ENCODE measurements at places on chromosomes 13 and 19.

DNA sequence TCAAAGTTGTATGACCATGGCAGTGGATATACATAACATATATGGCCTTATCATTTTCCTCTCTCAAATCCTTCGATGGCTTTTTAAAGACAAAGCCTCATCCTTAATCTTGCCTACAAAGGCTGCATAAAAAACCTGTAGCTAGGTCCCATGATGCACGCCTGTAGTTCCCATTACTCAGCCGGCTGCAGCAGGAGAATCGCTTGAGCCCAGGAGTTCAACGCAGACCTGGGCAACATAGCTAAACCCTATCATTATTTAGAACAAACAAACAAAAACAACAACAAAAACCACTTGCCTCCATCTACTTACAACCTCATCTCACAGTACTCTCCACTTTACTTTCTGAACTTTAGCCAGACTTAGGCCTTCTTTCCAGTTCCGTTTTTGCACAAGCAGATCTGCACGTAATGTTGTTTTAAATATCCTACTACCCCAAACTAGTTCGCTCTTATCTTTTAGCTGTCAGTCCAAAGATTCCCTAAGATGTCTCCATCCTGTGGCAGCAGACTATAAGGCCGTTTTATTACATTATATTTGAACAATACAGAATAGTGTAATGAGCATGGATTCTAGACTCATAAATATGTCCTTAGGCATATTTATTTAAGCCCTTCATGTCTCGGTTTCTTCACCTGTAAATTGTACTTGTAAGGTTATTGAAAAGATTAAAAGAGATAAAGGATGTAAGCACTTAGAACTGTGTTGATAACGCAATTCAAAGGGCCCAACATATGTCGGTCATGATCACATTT, 969 bp upstream of the POMP start:
- no peak for DNase-seq

DNA sequence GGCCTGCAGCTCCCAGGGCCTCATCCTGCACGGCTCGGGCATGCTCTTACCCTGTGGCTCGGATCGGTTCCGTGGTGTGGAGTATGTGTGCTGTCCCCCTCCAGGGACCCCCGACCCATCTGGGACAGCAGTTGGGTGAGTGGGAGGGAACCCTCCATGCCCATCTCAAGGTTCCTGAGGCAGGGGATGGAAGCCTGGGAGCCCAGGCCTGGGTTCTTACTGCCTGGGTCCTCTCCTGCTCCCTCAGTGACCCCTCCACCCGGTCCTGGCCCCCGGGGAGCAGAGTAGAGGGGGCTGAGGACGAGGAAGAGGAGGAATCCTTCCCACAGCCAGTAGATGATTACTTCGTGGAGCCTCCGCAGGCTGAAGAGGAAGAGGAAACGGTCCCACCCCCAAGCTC, 3.2 kb downstream of the APLP1 start:
- no peak for DNase-seq

GRCh38 chr13:109646423-109646822, 140.0 kb downstream of the IRS2 start:
- DNase-seq, result no peak

DNA sequence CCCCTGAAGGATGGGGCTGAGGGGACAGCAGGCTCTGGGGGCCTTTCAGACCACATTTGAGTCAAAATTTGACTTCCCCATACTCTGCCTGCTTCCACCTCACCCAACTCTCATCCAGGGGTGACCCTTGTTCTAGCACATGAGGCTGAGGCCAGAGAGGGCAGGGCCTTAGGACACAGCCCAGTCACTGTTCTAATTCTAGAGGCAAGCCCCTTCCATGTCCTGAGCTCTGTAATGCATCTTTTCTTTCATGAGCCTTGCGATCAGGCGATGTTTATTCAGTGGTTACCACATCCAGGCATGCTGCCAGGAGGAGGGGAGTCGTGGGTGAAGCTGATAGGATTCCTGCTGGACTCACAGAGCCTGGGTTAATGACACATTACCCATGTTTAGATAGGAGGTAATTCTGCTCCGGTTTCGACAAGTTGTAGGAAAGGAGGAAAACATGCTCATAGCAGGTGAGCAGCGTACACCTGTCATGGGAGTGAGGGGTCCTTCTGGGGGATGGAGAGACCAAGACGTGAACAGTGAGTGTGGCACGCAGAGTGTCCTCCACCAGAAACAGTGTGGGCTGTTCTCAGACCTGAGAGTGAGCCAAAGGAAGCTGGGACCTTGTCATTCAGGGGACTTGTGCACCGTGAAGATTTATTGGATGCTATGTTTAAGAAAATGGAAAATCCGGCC, 9.3 kb downstream of the RPS9 start:
- peak; percentile 89 for DNase-seq

GRCh38 chr19:19672816-19673215, 4.2 kb downstream of the ZNF101 start:
- DNase-seq, result no peak

GRCh38 chr19:50952910-50953309, at the start of gene KLK5:
Gene KLK5 (minus strand): TSS chr19:50953038. CDS start chr19:50952657, 381 bp downstream.
- DNase-seq, result no peak

DNA sequence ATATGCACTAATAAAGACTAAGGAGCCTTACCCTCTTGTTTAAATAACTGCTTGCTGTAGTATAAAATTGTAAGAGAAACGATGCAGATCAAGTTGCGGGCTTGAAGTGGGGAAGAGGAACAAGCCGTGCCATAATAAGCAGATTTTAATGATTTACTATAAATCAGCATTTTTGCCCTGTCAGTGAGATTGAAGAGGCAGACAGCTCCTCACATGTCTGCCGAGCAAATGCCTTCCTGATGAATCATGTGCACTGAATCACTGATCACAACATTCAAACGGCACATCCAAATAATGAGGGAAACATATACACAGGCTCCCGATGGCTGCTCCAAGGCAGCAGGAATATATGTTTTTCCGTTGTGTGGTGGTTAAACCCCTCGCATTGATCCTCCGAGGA, 282.9 kb downstream of the TSHZ3 start:
- no peak for DNase-seq

DNA sequence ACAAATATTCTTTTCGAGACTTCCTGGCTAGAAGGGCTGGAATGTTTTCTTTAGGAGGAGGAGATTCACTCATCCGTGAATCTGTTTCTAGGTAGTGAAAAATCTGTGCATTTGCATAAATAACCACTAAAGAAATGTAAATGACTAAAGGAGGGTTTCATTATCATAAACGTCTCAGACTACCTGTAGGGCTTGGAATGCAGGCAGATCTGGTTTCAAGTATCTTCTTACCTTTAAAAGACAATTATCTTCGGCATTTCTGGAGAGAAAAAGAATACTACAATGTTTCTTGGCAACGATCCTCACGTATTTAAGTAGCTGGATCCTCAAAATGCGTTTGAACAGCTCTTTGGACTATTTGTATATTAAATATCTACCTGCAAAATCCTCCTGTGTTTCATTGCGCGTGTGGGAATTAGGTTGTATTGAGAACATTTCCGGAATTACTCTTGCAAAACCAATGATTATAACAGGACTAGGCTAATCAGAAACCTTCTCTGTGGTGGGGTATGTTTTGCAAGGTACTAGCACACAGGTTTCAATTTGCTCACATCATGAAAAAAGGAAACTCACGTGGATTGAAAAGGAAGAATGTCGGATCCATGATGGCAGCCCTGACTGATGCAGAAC, 291.1 kb upstream of the ARGLU1 start:
- no peak for DNase-seq

DNA sequence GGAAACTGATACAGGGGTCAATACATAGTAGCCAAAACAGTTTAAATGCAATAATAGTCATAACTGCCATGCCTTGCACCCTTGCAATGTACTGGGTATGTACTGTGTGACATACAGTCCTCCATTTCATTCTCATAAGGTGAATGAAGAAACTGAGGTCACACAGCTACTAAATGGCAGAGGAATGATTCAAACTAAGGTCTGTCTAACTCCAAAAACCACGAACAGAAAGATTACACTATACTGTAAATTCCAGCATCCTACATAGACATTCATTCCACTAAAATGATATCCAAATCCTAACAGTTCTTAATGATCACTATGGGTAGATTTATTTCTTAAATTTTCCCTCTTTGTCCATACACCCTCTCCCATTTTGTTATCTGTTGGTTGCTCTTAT, 238.1 kb upstream of the SERP2 start:
- no peak for DNase-seq

DNA sequence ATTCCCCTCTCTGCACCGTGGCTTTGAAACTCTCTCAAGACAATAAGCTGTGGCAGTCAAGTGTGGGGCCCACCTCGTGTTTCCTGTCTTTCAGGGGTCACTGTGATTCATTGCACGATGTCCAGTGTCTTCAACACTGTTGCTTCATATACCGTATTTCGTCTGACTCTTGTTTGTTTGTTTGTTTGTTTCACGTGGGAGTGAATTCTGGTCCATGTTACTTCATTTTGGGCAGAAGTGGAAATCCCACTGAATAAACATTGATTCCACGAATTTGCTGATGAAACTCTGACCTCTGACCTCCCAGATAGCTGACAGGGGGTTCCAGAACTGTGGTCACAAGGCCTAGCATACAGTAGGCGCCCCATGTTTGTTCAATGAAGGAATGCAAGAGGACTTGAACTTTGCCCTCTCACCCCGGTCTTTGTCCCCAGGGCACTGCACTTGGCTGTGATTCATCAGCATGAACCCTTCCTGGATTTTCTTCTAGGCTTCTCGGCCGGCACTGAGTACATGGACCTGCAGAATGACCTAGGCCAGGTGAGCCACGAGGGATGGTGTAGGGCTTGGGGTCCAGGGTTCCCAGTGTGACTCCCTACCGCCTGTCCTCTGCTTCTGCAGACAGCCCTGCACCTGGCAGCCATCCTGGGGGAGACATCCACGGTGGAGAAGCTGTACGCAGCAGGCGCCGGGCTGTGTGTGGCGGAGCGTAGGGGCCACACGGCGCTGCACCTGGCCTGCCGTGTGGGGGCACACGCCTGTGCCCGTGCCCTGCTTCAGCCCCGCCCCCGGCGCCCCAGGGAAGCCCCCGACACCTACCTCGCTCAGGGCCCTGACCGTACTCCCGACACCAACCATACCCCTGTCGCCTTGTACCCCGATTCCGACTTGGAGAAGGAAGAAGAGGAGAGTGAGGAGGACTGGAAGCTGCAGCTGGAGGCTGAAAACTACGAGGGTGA, 5.1 kb downstream of the NFKBIB start:
- no peak for DNase-seq

GRCh38 chr13:40315416-40316064, 350.9 kb downstream of the FOXO1 start:
- DNase-seq, result no peak

DNA sequence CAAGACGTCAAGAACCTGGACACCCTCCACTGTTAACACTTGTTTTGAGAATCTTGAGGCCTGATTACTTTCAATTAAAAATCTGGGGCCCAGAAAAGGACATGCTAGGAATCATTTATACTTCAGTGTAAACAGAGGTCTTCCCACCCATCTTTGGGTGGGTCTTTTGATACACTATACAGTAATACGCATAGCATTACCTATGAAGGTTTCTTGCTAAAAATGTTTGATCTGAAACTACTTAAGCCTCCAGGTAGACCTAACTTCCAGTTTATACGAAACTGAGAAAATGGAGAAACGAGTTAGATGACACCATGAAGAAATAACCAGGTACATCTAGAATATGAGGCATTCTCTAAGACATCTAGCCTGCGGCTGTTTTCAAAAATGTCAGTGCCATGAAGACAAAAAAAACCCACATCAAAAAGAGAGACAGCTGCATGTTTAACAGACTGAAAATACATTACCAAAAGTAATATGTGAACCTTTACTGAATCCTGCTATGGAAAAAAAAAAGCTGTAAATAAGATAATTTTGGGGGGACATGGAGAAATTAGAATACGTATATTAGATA, 36.6 kb downstream of the TGDS start:
- no peak for DNase-seq

DNA sequence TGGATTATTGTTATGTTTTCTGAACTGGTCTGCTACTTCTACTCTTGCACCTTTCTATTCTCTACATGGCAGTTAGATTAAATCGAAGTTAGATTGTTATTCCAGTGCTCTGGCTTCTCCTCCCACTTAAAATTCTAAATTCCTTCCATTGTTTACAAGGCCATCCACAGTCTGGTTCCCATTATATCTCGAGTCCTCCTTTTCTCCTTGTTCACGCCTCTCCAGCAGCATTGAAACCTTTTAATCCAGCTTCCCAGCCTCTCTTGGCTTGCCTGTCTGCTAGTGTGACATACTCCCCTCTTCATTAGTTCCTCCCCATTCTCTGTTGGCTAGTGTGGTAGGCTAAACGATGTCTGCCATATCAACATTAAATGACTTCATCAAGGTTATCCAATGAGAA, 54.5 kb downstream of the DNAJC15 start:
- DNase-seq, result no peak

- DNase-seq, result no peak
These were observed 1.4 kb downstream of the CLASRP start for GRCh38 chr19:45040059-45040771.

DNA sequence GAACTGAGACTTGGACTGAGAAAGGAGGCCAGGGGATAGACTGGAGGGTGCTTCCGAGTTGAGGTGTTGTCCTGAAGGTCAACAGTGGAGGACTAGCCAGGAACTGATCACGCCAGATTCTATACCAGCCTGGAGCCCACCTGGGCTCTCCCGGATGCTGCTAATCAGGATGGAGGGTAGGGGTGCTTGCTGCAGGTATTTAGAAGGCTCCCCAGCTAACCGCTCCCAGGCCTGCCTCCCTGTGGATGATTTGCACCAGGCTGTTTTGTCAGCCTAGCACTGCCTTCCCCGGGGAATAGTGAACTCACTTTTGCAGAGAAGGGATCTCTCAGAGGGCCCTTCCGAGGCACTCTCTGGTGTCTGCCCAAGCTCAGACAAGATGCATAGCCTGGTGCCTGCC, 60.5 kb upstream of the KCTD15 start:
- no peak for DNase-seq

DNA sequence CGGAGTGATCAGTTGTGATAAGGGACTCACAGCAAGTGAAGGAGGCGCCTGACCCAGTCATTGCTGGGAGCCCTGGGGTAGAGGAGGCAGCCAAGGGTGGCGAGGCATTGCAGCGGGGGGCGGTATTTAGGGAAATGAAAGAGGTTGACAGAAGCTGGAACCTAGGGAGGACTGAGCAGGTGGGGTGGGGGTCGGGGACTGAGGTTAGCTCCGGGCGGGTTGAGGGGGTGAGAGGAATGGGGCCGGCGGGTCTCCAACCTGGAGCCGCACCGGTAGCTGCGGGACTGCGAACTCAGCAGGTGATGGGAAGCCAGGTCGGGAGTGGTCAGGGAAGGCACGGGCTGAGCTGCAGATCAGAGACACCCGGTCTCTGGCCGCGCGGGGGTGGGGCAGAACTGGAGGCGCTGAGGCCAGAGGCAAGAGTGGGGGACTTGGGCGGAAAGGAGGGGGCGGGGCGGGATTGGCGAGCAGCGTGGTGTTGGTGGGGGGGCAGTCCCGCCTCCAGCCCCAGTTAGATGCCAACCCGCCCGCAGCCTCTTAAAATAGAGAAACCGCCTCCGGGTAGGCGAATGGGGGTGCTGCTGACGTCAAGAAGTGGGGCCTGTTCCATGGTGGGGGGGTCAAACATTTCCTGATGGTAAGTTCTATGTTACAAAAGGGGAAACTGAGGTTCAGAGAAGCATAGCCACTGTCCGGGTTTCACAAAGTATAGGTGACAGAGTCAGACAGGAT, 1.5 kb downstream of the MAST3 start:
- DNase-seq, result no peak
